ENCODE measurements at places on chromosomes 2 and 18.
A peak's percentile ranks its signal among the peaks of the same experiment; 100 is the strongest.

- no peak for DNase-seq
Observed at GRCh38 chr18:7603259-7604000, 36.3 kb downstream of the PTPRM start.

- no peak for DNase-seq
Observed at GRCh38 chr2:169131587-169132512, 62.5 kb downstream of the DHRS9 start.

DNA sequence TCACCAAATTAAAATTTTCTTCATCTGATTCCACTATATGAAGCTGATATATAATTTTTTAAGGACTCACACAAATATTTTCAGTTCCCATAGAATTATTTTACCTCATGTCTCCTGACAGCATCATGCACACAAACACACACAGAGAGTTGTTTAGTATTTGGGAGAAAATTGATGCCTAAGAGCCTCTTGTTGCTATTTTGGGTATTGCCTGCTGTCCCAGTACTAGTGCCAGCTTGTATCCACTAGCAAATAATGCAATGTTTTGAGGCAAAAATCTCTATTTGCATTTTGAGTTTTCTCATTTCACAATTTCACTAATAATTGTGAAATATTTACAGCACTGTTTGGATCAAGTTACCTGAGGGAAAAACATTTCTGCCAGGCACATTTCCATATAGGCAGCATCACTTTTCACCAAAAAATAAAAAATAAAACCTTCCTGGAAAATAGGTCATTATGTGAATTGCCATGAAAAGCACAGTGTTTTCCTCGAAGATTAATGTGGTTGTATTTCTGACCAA lies 328.2 kb downstream of the KCNJ3 start:
- no peak for DNase-seq

GRCh38 chr2:230590333-230590732 lies 122.3 kb upstream of the CAB39 start:
- no peak for DNase-seq

DNA sequence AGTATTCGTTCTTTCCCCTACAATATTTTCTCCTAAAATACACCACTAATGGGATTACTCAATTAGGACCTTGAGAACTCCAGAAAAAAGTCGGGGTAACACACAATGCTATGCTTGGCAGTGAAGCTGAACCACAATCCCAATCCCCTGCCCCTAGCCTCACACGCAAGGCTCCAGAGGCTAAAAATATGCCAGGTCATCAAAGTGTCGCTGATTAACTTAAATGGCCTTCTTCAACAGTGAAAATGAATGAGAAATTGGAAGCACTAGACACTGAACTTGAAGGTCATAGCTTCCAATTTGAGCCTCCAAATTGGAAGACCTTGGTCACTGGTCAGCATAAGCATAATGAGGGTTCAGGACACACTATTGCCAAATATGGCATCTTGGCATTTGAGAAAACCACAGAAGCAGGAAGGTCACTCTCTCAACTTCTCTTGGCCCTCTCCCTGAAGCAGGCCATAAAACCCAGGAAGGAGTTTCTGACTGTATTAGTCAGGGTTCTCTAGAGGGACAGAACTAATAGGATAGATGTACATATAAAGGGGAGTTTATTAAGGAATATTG lies 86.0 kb upstream of the SATB2 start:
- DNase-seq, result no peak

GRCh38 chr2:67938053-67938452 lies 124.8 kb downstream of the C1D start:
- DNase-seq, result no peak

- no peak for DNase-seq
Observed at GRCh38 chr2:65654496-65654895, 222.1 kb upstream of the SPRED2 start.

GRCh38 chr2:26088038-26088643 lies 54.3 kb downstream of the RAB10 start:
- DNase-seq, result no peak

DNA sequence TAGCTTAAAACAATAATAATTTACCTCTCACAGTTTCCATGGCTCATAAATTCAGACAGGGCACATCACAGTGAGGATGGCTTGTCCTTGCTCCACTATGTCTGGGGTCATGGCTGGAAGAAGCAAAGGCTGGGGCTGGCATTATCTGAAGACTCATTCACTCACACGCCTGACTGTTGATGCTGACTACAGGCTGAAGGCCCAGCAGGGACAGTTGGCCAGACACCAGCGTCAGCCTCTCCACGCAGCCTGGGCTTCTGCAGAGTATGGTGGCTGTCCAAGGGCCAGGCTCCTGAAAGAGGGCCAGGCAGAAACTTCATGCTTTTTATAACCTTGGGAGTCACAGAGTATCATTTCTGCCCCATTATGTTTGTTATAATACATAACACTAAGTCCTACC lies 33.4 kb downstream of the YPEL5 start:
- DNase-seq, result no peak

DNA sequence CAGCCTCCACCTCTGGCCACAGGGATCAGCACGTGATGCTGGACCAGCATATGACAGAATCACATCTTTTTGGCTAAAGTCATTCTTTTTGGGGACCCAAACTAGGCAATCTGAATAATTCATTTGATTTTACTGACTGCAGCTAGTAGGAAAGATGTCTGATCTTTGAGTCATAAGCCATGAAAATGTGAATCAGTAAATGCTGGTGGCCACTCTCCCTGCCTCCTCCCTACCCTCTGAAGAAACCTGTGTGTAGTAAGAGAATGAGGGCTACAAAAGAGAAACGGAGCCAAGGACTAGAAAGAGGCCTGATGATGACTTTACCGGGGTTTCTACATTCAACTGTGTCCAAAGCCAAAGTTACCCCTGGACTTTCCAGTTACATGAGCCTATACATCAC lies 10.1 kb upstream of the LRPPRC start:
- no peak for DNase-seq

- no peak for DNase-seq
Observed at GRCh38 chr2:239803102-239803765, 221.9 kb downstream of the NDUFA10 start.

- DNase-seq, result no peak
Observed at GRCh38 chr18:69916412-69916811, 31.3 kb downstream of the CD226 start.

DNA sequence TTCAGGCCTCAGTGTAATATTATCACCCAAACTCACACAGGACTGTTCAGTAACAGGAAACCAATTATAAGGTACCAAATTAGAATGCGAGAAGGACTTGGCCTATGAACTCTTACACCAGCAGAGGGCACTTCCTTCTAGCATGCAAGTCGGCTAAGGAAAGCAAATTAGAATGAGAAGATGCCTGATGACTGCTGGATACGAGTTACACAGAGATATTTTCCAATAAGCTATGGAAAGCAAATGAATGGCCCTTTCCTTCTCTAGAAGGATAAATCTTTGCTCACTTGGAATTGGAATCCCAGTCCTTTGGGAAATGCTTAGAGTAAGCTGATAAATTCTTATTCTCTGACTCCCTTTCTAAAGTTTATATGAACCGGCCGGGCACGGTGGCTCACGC lies 109.8 kb downstream of the AP1S3 start:
- peak; percentile 14 for DNase-seq
